T-helper 2 cell treated with Interferon-gamma antibody and Interleukin-4, amounts not matched to agents 5 μg/mL and 100 μg/mL, for 36 hours (primary cell): ENCODE measurements at places on chromosomes 1 and 21.

- no peaks in the 10 kb centered on the region for H3K27me3 ChIP-seq
- H3K4me1 ChIP-seq: peaks cover 75% of the 10 kb centered on the region
- H3K36me3 ChIP-seq: peaks cover 19% of the 10 kb centered on the region
- no peak overlapping the region for H3K27ac ChIP-seq
- no peak overlapping the region for H3K4me3 ChIP-seq
Observed at GRCh38 chr1:156493154-156493631, 7.4 kb downstream of the MEF2D start.

GRCh38 chr1:978069-978834, 3.6 kb downstream of the PERM1 start:
- no peak for DNase-seq
- H3K27ac ChIP-seq: peak overlapping the region; percentile 49
- peak overlapping the region; percentile 49 for H3K4me3 ChIP-seq
- peaks cover 2% of the 10 kb centered on the region for H3K4me1 ChIP-seq

- no peak overlapping the region for H3K4me3 ChIP-seq
- H3K27ac ChIP-seq: no peak overlapping the region
- no peaks in the 10 kb centered on the region for H3K27me3 ChIP-seq
- no peaks in the 10 kb centered on the region for H3K4me1 ChIP-seq
Observed at GRCh38 chr1:118961156-118961555, 27.0 kb downstream of the TBX15 start.

GRCh38 chr1:205812271-205812877, 624 bp downstream of the SLC41A1 start:
- peaks cover 39% of the 10 kb centered on the region for H3K4me1 ChIP-seq
- peaks cover 20% of the 10 kb centered on the region for H3K36me3 ChIP-seq
- H3K27me3 ChIP-seq: no peaks in the 10 kb centered on the region
- DNase-seq: no peak

DNA sequence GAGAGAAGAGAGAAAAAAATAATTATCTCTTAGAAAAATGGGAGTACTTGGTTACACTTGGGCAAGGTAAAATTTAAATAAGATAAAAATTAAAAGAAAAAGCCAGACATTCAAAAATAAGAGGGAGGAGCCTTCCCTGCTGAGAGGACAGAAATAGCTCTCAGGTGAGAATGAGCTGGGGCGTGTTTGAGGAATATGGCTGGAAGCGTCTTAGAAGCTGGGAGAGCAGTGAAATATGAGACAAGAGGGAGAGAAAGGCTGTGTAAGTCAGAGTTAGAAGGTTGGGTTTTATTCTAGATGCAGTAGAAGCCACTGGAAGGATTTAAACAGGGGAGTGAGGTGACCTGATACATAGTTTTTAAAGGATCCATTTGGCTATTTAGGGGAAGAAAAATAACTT, 154.2 kb upstream of the L1TD1 start:
- no peaks in the 10 kb centered on the region for H3K4me1 ChIP-seq
- no peak overlapping the region for H3K27ac ChIP-seq
- H3K27me3 ChIP-seq: no peaks in the 10 kb centered on the region
- no peak overlapping the region for H3K4me3 ChIP-seq
- no peaks in the 10 kb centered on the region for H3K36me3 ChIP-seq

GRCh38 chr21:44359396-44359795, 6.0 kb downstream of the TRPM2 start:
- peaks cover 18% of the 10 kb centered on the region for H3K4me1 ChIP-seq
- no peaks in the 10 kb centered on the region for H3K27me3 ChIP-seq

DNA sequence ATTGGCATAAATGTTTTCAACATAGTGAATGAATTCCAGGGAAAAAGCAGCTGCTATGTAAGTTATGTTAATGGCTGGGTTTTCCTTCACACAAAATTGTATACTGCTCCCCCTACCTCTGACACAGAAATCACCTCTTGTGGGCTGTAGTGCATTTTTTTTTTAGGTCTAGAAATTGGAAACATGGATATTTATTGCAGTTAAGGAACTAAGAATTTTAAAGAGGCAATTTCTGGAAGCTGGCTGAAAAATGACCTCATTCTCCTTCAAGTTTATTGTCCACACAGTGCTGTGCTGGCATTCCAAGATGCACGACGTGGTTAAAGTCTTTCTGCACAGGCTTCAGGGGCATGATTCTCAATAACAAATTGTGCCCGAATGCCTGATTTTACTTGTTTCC, 1424.2 kb downstream of the MRPL39 start:
- DNase-seq: no peak
- H3K4me3 ChIP-seq: no peak overlapping the region
- H3K27ac ChIP-seq: no peak overlapping the region
- H3K27me3 ChIP-seq: no peaks in the 10 kb centered on the region
- H3K36me3 ChIP-seq: no peaks in the 10 kb centered on the region
- H3K4me1 ChIP-seq: no peaks in the 10 kb centered on the region

GRCh38 chr1:18640228-18641004, 9.8 kb downstream of the PAX7 start:
- H3K36me3 ChIP-seq: peaks cover 1% of the 10 kb centered on the region
- H3K27ac ChIP-seq: peak overlapping the region; percentile 29
- H3K4me3 ChIP-seq: no peak overlapping the region
- no peak for DNase-seq
- H3K4me1 ChIP-seq: peaks cover 3% of the 10 kb centered on the region

GRCh38 chr1:153293851-153294250, 18.9 kb downstream of the PGLYRP3 start:
- peaks cover 8% of the 10 kb centered on the region for H3K27me3 ChIP-seq
- peaks cover 10% of the 10 kb centered on the region for H3K4me1 ChIP-seq
- no peak for DNase-seq
- no peaks in the 10 kb centered on the region for H3K36me3 ChIP-seq
- no peak overlapping the region for H3K4me3 ChIP-seq

DNA sequence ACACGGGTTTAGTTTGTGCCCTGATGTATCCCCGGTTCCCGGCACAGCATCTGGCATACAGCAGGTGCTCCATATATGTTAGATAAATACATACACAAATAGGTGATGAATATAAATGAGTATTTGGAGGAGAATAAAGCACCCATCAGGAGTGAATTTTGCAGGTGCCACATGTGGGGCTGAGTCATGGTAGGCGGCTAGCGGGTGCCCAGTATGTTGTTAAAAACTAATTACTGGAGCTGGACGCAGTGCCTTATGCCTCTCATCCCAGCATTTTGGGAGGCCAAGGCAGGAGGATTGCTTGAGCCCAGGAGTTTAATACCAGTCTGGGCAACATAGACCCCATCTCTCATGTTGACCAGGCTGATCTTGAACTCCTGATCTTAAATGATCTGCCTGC, 16.7 kb upstream of the WASF2 start:
- DNase-seq: no peak
- no peak overlapping the region for H3K27ac ChIP-seq
- H3K36me3 ChIP-seq: no peaks in the 10 kb centered on the region

DNA sequence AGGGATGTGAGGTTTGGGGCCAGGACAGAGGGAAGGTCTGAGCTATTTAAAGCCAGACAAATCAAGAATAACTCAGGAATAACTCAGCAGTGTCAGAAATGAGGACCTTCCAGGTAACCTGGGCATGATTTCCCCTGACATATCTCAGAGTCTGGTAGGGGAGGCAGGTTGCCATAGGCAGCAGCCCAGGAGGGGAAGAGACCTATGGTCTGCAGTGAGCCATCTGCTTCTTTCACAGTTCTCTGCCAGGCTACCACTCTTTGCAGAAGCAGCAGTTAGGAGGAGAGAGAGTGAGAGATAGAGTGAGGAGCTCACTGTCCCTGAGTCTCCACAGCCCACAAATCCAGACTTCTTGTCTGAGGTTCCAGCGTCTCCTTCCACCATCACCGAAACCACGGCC, 6.3 kb upstream of the VSIG8 start:
- no peaks in the 10 kb centered on the region for H3K36me3 ChIP-seq
- peaks cover 3% of the 10 kb centered on the region for H3K27me3 ChIP-seq
- H3K4me3 ChIP-seq: no peak overlapping the region
- H3K4me1 ChIP-seq: peaks cover 16% of the 10 kb centered on the region
